Right ventricle myocardium superior (tissue), 1 donor: ENCODE measurements at places on chromosomes 4 and X. TPM values are rescaled to one million over a fixed set of nuclear protein-coding genes. Genes with fewer than 3 reads are reported as not detected.

The NAP1L2 gene
- total RNA-seq, result 5.4 TPM

The ASB11 gene
- 94.5 TPM for total RNA-seq

The CXorf49B gene
- total RNA-seq, result not detected

The NALF2 gene
- total RNA-seq, result 46.3 TPM

The TMPRSS11F gene
- not detected for total RNA-seq

The FRAS1 gene
- total RNA-seq, result 2.5 TPM

The AFAP1 gene
- total RNA-seq, result 6.2 TPM

The GRID2 gene
- not detected for total RNA-seq

The ZGRF1 gene
- 1.7 TPM for total RNA-seq

The ASB12 gene
- total RNA-seq, result 2.7 TPM

The EPHA5 gene
- total RNA-seq, result 0.13 TPM

The PLA2G12A gene
- 59.1 TPM for total RNA-seq

The CLCN5 gene
- total RNA-seq, result 1.2 TPM

The LPAR4 gene
- 0.38 TPM for total RNA-seq

The HERC6 gene
- 6.3 TPM for total RNA-seq

The CRMP1 gene
- 1.2 TPM for total RNA-seq

The PPEF2 gene
- total RNA-seq, result not detected

The SYP gene
- total RNA-seq, result 1.6 TPM

The SPIN2A gene
- total RNA-seq, result 0.46 TPM

The CT45A5 gene
- not detected for total RNA-seq

The GCNA gene
- 2.2 TPM for total RNA-seq

The XAGE1A gene
- not detected for total RNA-seq

The MAGEE1 gene
- total RNA-seq, result 2.5 TPM

The USP11 gene
- 31.7 TPM for total RNA-seq

The FTHL17 gene
- not detected for total RNA-seq

The SRPX2 gene
- 8.6 TPM for total RNA-seq

The UCHL1 gene
- total RNA-seq, result 9.5 TPM

The C4orf51 gene
- total RNA-seq, result not detected

The POF1B gene
- total RNA-seq, result 1.2 TPM

The CFI gene
- 10.6 TPM for total RNA-seq

The OPRPN gene
- not detected for total RNA-seq

The FAM9C gene
- 0.35 TPM for total RNA-seq

The KIT gene
- total RNA-seq, result 1.6 TPM

The GUCY1A1 gene
- 82.5 TPM for total RNA-seq

The GLA gene
- total RNA-seq, result 9.1 TPM

The RGN gene
- 17.7 TPM for total RNA-seq

The PNCK gene
- total RNA-seq, result 8.1 TPM
